Naive thymus-derived CD4-positive, alpha-beta T cell (primary cell): ENCODE measurements at places on chromosomes 4 and X.

DNA sequence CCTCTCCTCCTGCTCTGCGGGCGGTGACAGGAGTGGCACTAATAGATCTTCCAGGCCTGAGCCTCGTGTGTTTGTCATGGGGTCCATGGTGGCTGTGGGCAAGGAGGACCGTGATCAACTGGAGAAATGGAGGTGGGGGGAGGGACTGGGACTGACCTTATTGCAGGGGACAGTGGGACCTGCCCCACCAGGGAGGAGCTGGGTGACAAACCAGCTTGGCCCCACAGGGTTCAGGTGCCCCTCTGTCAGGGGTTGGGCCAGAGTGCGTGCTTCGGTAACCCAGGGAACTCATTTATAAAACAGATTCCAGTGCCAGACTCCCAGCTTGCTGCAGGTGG lies 366.5 kb downstream of the BCOR start:
- DNase-seq, result no peak

GRCh38 chr4:159290321-159291030 lies 187.6 kb downstream of the RAPGEF2 start:
- DNase-seq, result no peak

GRCh38 chr4:143202824-143203223 lies 18.1 kb downstream of the USP38 start:
- DNase-seq, result no peak

DNA sequence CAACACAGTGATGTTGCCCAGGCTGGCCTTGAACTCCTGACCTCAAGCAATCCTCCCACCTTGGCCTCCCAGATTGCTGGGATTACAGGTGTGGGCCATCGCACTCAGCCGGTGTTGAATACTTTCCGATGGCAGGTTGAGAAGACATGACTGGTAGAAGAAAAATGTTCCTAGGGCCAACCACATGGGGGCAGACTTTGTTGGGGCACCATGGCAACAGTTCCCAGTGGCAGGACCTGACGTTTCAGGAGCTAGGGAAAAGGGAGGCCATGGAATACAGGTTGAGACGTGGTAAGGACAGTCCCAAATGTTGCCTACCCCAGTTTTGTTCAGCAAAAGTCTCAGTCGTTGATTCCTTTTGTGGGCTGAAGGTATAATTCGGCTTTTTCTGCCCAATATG lies 134.6 kb downstream of the ASMT start:
- DNase-seq, result no peak

- DNase-seq, result no peak
Observed at GRCh38 chrX:10070714-10071436, 85.9 kb upstream of the CLCN4 start.

- no peak for DNase-seq
Observed at GRCh38 chr4:165369522-165369921, 9.3 kb upstream of the CPE start.

GRCh38 chrX:10938365-10938923 lies 172.7 kb upstream of the HCCS start:
- DNase-seq, result no peak
